ENCODE measurements at places on chromosomes 5 and 9.

GRCh38 chr9:6355728-6356127 is 27.6 kb downstream of the TPD52L3 start:
- no peak for DNase-seq

- DNase-seq, result no peak
These were observed 63.9 kb upstream of the SPRY4 start for GRCh38 chr5:142388696-142389095.

GRCh38 chr5:123450640-123451039 is 27.4 kb upstream of the CEP120 start:
- DNase-seq, result no peak

DNA sequence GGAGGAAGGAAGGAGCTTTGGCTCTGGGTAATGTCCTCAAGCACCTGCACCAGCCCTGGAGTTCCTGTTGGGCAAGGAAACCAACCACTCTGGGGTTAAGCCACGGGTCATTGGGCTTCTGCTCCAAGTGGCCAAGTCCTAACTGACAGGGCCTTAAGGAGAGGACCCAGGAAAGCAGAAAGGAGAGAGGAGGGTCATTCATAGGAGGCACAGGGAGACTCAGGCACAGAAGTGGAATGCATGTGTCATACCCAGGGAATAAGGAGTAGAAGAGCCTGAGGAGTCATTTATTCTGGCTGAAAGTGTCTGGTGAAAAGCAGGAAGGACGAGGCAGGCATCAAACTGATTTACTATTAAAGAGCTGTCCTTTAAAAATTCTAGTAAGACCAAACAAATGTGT is 129.2 kb downstream of the DMRT2 start:
- DNase-seq, result no peak

DNA sequence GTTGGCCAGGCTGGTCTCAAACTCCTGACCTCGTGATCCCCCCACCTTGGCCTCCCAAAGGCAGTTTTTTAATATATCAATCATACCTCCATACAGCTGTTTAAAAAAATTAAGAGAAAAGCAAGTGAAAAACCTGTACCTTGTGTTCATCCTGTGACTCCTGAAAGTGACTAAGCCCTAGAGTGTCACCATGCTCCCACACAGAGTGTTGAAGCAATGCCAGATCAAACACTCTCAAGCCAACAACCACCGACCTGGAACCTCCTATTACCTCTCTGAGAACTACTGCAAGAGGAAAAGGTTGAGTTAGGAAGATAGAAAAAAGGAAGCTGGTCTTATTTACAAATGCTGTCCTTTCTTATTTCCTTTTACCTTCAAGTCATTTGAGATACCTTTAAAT is 123.5 kb downstream of the RASEF start:
- DNase-seq, result no peak

DNA sequence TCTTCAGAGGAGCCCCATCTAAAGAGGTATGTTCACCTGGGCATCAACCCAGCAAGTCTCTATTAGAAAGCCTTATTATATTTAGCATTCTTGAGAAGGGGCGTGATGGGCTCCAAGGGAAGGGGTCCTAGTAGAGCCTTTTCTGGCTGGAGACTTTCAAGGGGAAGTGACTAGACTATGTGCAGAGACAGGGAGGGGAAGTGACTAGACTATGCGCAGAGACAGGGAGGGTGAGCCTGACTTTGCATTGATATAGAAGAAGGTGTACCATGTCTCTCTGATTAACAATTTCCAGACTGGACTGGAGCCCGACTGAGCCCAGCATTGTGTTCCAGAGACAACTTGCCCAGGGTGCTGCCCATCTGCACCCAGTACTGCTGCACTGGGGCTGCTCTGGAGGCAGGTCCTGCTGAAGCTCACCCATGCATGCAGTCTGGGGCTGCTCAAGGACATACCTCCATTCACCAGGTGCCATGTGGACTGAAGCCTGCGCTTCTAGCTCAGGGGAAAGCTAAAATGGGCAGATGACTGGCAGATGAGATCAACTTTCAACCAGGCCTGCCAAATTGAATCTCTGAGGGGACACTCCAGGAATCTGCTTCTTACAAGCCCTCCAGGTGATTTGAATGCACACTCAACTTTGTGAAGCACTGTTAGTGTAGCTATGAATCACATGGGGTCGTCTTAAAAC is 83.0 kb upstream of the GNA14 start:
- no peak for DNase-seq

- DNase-seq, result no peak
These were observed 229.1 kb downstream of the MTRR start for GRCh38 chr5:8098081-8098480.

- no peak for DNase-seq
These were observed 90.4 kb upstream of the PUM3 start for GRCh38 chr9:2934241-2934650.

DNA sequence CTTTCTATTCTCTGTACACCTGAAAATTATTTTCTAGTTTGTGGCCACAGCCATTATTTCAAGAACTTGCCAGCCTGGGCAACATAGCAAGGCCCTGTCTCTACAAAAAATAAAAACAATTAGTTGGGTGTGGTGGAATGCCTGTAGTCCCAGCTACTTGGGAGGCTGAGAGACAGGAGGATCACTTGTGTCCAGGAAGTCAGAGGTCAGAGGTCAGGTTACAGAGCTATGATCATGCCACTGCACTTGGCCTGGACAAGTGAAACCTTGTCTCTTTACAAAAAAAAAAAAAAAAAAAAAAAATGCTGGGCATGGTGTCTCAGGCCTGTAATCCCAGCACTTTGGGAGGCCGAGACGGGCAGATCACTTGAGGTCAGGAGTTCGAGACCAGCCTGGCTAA is 58.3 kb downstream of the HMGCR start:
- no peak for DNase-seq

DNA sequence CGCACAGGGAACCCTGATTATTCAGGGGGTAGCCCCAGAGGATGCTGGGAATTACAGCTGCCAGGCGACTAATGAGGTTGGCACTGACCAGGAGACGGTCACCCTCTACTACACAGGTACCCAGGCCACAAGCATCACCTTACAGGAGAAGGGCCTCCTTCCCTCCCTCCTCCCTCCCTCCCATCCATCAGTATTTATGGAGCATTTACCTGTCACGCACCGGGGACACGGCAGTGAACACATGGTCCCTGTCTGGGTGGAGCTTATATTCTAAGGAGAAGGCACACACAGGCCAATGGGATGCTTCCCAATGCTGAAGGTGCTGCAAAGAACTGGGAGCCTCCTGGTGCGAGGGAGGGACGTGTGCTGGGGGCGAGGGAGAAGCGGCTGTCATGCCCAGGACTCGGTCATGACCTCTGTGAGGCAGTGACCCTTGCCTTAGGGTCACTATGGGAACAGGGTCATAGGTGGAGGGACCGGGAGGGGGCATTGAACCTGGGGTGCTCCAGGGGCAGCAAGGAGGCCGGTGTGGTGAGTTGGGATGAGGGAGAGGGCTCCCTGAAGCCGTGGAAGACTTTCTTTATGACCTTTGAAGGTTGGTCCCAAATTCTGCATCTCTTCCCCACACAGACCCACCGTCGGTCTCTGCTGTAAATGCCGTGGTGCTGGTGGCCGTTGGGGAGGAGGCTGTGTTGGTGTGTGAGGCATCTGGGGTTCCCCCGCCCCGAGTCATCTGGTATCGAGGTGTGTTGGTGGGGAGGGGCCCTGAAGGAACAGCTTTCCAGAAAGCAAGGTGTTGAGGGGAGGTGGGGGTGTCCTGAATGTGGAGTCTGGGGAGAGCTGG is 41.5 kb downstream of the HMCN2 start:
- no peak for DNase-seq

GRCh38 chr5:8561224-8561840 is 692.4 kb downstream of the MTRR start:
- DNase-seq, result no peak

DNA sequence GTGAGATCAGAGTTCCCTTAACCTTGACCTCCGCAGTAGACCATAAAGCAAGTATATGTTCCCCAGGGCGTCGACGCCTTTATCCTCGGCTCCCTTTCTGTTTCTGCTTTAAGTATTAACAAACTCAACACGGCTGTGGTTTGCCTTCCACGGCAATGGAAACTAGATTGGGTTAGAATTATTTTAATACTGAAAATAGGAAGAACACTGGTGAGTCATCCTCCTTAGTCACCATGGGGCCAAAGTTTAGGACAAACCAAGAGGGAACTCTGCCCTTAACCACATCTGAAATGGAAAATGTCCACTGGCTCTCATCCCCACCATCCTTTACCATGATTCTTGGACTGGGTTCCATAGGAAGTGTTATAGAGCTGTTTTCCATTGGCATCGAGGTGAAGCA is 386.1 kb downstream of the ACTL7B start:
- DNase-seq, result no peak

DNA sequence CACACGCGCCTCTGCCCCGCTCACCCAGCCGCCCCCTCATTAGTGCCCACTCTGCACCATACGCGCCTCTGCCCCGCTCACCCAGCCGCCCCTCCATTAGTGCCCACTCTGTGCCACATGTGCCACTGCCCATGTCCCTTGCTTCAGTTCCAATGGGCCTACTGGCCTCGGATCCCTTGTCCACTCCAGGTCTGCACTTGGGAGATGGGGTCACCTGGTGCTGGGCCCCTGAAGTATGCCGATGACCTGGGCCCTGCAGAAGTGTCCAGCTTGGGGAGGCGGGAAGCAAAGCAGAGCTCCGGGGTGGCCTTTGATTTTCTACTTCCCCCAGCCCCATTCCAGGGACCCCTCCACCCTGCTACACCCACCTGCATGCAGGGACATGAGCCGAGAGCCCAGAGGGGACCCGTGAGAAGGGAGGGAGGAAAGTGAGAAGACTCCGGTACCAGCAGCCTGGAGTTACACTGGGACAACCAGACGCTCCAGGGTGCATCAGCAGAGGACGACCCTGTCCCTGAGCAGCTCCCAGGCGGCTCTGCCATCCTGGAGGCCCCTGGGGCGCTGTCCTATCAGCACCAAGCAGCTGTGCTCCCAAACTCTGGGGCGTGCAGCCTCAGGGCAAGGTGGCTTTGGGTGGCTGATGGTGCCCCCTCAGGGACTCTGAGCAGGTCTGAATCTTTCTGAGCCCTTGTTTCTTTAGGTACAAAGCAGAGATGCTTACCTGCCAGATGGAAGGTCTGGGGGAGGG is 140.8 kb downstream of the RXRA start:
- DNase-seq, result no peak

GRCh38 chr5:93620487-93621326 is 37.7 kb downstream of the NR2F1 start:
- DNase-seq, result peak; percentile 37

DNA sequence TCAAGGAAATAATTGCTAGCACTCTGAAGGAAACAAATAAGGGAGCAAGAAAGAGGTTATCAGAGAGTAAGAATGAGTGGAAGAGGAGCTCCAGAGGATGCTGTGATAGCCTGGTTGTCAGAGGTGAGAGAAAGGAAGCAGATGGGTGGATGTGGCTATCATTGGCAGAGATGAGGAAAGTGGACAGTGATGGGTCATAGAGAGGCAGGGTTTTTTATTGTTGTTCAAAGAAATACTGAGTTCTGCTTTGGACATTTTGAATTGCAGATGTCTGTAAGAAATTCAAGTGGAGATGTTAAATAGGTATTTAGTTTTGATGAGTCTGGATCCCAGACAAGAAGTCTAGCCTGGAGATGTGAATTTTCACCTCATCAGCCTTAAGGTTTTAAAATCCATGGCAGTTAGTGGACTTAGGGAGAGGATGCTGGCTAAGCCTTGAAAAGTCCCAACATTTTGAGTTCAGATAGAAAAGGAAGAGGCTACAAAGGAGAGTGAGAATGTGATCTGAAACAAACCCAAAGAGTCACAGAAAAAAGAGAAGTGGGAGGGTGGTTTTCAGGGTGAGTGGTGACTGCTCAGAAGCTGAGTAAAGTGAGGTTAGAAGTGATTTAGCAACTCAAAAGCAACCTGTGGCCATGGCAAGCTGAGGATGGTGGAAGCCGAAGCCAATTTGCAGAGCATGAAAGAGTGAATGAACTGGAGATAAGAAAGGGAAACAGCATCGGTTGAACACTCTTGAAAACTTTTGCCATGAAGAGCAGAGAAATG is 50.4 kb downstream of the PPIC start:
- no peak for DNase-seq

DNA sequence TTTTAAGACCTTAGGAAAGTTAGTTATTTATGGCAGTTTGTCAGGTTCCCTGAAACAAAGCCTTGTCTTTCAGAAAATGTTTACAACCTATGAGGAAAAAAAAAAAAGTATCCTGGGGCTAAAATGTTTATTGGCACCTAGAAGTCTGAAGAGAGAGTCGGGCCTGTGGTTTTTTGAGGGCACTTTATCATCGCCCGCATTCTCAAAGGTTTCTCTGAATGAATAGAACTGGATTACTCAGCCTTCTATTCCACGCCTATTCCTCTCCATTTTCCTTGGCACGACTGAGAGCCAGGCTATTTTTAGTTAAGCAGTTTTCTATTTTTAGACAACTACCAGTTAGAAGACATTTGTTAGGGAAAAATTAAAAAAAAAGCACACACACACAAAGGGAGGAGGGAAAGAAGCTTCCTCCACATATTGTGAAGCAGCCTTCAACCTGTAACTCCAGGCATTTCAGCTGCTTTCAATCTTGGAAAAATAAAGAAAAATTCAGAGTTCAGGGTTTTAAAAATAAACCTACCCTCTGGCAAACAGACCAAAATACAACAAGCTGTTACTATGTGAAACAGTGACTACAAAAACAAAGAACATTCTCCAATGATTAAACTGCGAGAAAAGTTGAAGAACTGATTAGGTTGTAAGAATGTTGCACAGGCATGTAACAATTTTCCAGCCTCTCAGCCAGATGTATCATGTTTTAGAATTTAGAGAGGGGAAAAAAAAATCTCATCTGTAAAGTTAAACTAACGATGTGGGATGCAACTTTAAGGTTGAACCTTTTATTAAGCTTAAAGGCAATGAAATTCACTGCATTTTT is 97.0 kb downstream of the MEF2C start:
- DNase-seq, result no peak

DNA sequence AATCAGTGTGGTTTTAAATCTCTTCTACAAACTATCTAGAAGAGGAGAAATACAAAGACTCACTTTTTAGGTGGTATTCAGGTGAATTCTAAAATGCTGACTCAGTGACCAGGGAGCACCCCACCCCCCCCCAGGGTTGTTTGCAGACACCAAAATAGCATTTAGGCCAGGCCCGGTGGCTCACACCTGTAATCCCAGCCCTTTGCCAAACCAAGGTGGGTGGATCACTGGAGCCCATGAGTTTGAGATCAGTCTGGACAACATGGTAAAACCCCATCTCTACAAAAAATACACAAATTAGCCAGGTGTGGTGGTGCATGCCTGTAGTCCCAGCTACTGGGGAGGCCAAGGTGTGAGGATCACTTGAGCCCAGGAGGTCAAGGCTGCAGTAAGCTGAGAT is 119.0 kb upstream of the LMX1B start:
- no peak for DNase-seq

GRCh38 chr9:84671586-84672521 is 2.3 kb downstream of the NTRK2 start:
- DNase-seq, result no peak

DNA sequence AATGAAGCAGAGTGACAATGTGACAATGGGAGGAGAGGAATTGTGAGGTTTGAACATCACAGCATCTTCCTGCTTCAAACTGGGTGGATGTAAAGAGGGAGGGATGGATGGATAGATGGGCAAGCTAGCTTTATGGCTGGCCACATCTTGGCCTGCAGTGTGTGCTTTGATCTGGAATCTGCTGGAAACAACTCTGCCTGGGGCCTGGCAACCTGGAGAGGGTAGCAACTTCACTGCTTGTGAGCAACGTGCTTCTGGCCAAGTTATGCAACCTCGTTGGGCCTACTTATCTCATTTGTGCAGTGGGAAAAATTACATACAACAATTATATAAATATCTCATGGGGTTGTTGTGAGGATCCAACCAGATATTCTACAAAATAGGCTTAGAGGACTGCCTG is 5.3 kb downstream of the IL9 start:
- DNase-seq, result no peak

Data from T-helper 2 cell (primary cell).